ENCODE measurements at places on chromosomes 6 and 20.

DNA sequence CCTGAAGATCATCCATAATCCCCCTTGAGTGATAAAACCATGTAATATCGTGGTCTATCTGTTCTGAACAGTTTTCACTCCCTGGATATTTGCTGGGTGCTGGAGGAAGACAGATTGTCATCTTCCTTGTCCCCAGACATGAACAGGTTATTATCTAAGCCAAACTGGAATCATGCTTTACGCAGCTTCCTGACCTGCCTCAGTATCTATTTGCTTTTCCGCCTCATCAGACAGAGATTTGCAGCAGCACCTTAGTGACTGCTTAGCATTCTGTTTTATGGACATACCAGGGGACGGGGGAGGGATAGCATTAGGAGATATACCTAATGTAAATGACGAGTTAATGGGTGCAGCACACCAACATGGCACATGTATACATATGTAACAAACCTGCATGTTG lies 124.6 kb downstream of the SLC23A2 start:
- DNase-seq, result no peak

DNA sequence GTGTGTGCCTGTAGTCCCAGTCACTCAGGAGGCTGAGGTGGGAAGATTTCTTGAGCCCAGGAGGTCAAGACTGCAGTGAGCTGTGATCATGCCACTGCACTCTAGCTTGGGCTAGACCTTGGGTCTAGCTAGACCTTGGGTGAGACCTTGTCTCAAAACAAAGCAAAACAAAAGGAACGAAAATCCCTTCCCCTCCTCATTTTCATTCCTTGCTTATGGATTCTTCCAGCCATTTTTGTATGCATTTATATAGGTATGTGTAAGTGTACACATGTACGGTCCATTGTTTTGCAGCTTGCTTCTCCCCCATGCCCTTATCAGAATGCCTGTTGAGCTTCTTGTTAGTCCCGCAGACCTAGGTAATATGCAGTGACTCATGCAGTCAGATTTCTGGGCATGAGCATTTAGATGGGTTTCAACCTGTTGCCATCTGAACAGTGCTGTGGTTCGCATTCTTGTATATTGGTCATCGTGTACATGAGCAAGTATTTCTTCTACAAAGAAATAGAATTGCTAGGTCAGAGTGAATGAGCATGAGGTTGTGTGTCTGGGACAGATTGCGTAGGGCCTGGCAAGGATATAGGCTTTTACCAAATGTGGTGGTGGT lies 73.2 kb downstream of the ATRN start:
- no peak for DNase-seq

DNA sequence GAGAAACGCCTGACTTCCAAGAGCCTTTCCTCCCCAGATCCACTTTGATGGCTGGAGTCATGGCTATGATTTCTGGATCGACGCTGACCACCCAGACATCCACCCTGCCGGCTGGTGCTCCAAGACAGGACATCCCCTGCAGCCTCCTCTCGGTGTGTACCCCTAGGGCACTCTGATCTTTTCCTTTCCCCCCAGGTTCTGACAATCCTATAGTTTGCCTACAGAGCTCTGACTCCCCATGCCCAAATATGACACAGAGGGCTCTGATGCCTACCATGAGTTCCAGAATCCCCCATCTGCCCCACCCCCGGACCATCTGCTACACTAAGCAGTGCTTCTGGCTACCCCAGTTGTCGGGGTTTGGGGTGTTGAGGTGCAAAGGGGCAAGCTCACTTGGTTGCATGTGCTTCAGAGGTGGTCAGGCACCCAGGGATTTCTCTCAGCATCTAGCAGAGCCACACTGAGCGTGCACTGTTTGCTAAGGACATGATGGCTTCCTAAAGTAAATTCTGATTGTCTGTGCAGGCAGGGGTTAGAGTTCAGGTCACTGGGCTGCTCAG lies 24.0 kb upstream of the SGK2 start:
- DNase-seq, result no peak

GRCh38 chr6:26328265-26328844 lies 36.6 kb upstream of the BTN3A2 start:
- DNase-seq, result no peak

DNA sequence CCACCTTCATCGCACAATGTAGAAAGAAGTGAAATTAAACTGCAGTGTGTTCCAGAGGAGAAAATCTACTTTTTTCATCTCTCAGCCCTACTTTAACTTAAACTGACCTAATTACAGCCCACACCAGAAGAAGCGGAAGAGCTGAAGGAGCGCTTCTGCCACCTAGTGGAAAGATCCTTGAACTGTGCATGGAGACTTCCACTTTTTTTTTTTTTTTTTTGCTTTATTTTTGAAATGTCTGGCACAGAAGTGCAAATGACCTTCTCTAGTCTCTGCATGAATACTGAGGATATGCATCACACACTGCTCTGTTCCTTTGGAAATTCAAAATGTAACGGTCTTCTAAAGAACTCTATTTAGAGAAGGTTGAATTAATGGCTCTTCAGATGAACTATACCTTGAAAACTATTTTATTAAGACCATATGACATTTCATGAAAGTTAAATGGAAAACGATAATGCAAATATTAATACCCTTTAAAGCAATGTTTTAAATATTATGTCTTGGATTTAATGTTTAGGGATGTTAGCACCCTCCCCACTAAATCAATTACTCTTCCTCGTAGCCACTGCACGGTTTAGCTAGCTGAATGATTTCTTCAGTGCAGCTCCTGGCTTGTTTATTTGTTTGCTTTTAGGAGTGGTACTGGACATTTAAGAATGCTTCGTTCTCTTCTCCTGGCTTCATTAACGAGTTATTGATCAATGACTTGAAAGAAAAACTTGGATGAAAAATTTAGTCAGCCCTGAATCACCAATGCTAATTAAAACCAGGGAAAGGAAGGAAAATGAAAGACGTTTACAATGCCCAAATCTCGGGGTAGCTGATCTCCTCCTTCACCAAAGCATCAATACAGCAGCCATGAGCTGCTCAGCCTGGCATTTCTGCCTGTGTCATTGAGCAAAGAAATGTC lies 569.6 kb upstream of the GJE1 start:
- peak; percentile 72 for DNase-seq

- no peak for DNase-seq
Measured at GRCh38 chr20:15039088-15039752, 701.8 kb upstream of the FLRT3 start.

DNA sequence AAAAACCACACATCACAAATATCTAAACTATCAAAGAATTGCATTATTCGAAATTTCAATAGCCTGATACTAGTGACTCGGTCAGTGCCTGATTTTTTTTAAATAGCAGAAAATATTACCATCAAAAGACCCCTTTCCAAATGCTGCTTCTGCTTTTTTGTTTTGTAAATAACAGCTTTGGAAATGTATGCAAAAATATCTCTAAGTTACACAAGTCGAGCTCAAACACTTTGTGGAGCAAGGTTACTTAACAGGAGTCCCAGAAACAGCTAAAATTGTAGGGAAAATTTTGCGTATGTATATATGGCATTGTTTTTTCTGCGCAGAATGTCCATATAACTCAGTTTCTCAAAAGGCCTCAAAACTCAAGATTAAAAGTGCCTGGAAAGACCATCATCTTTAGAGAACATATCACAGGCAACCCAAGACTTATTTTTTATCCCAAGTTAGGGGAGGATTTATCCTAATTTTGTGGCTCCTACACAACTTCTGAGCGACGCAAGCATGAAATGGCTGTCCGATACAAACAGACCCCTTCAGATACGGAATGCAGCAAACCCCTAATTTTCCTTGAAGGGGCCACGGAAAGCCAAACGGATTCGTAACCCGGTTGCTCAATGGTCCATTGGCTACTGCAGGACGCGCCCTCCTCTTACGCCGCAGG lies 1.3 kb downstream of the CEP85L start:
- DNase-seq, result no peak

DNA sequence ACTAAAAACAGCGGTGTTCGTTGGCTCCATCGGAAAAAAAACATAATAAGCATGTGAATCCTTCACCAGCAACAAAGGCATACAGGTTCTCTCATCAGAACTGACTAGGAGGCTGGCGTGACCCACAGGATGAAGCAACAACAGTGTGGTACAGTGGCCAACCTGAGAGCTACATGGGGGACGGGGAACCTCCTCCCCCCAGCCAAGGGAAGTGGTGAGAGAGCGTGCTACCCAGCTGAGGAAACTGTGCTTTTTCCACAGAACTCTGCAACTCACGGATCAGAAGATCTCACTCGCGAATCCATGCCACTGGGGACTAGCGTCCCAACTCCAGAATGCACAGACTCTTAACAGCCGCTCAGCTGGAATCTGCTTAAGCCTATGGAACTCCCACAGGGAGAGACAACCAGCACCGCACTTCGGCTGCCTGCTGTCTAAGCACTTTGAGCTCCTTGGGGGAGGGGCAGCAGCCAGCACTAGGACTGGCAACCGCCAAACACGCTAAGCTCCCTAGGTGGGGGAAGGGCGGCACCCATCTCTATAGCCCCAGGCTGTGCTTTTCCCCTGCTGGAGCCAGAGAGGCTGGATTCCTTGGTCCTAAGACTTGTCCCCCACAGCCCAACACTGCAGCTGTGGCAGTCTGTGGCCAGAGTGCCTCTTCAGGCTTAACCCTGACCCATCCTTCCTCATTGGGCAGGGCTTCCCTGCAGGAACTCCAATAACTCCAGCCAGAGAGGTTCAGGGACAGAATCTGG lies 538.3 kb upstream of the BTBD3 start:
- DNase-seq, result no peak

DNA sequence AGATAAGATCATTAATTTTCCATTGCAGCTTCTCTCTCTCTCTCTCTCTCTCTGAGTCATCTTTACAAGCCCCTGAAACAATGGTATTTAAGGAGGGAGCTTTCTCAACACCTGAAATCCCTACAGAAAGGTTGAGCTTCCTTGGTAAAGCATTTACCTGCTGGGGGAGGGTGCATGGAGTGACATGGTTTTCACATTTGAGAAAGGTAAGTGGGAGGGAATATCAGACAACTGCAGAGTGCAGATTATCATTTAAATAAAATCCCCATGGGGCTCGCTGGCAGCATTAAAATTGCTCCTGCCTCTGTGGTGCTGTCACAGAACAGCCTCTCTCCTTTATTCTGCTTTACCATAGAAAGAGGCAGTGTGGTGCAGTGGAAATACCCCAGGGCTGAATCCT lies 10.3 kb upstream of the PDYN start:
- DNase-seq, result no peak

DNA sequence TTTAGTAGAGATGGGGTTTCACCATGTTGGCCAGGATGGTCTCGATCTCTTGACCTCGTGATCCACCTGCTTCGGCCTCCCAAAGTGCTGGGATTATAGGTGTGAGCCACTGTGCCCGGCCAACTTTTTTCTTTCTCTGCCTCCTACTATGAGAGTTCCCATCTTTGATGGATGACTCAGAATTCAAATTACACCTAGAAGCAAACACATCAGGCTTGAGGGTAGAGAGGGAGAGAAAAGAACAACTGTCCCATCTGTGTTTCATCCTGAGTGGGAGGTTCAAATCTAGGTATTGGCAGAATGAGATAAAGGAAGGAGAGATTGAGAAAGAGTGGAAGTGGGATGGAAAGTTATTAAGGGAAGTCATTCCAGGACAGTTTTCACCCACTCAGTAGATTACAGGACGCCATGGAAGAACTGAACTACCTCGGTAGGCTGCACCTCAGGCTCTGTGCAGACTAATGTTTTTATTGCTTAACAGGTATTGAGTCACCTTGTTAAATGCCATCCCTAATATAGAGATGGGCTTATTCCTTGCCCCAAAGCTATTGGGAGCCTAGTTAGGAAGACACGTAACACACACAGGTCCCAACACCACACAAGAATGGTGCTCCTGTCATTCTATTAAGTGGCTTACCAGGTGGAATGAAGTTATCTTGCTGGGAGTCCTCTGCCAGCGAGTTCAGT lies 275.7 kb downstream of the SOX4 start:
- DNase-seq, result no peak

- DNase-seq, result peak; percentile 74
Measured at GRCh38 chr6:39189915-39190544, 39.2 kb downstream of the KCNK5 start.

GRCh38 chr6:72968704-72969103 lies 256.6 kb downstream of the KHDC1L start:
- no peak for DNase-seq

DNA sequence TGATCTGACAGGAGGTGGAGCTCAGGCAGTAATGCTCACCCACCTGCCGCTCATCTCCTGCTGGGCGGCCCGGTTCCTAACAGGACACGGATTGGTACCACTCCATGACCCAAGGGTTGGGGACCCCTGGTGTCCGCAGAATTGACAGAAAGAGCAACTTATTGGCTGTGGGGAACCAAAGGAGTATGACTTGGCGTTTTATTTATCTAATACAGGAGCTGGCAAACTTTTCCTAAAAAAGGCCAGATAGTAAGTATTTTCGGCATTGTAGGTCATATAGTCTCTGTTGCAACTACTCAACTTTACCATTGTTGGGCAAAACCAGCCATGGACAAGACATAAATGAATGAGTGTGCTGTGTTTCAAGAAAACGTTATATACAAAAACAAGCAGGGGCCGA lies 44.4 kb upstream of the TRAF3IP2 start:
- DNase-seq, result no peak

DNA sequence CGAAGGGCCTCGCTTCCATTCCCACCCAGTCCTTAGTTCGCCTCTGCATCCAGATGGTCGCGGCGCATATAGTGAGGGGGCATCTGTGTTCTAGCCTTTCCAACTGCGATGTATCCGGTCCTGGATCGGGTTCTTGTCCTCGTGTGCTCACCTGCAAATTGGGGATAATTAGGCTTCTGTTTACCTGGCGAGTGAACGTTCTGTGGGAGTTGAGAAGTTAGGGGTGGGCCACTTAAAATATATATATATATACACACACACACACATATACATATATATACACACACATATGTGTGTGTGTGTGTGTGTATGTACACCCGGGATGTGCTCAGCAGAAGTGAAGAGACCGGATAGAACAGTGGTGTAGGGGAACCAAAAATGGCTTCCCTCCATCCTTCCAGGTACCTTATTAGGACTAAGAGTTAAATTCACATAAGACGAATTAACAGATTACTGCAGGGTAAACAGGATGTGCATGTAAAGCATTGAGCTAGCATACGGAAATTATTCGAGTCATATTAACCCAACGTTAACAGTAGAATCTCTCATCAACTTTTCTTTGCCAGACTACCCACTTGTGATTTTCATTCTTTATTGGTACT lies 537 bp downstream of the CSTF1 start:
- DNase-seq, result no peak

DNA sequence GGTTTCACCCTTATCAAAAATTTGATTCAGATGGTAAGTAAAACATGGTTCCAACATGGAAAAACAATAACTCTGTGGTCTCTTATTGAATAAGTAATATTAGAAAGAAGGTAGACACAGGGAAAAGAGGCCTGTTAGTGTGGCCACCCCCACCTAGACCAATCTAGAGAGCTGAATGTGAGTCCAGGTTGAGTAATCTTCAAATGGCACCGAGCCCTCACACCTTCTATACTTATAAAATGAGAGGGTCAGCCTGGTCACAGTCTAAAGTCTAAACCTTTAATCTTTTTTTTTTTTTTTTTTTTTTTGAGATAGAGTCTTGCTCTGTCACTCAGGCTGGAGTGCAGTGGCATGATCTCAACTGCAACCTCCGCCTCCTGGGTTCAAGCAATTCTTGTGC lies 6.9 kb downstream of the FAM184A start:
- no peak for DNase-seq

- DNase-seq, result no peak
Measured at GRCh38 chr20:5656126-5656525, 94.1 kb upstream of the SHLD1 start.

GRCh38 chr20:50004229-50004628 lies 21.4 kb downstream of the SNAI1 start:
- no peak for DNase-seq

Data from sciatic nerve (tissue), 2 donors.